ENCODE measurements at places on chromosomes 12 and 14.

GRCh38 chr14:105074601-105075053, 9.4 kb upstream of the GPR132 start:
- DNase-seq = no peak

- DNase-seq = no peak
Measured at GRCh38 chr14:89129570-89129969, 287.5 kb downstream of the FOXN3 start.

GRCh38 chr12:57896434-57897201, 44.7 kb upstream of the ATP23 start:
- DNase-seq = peak; percentile 24

DNA sequence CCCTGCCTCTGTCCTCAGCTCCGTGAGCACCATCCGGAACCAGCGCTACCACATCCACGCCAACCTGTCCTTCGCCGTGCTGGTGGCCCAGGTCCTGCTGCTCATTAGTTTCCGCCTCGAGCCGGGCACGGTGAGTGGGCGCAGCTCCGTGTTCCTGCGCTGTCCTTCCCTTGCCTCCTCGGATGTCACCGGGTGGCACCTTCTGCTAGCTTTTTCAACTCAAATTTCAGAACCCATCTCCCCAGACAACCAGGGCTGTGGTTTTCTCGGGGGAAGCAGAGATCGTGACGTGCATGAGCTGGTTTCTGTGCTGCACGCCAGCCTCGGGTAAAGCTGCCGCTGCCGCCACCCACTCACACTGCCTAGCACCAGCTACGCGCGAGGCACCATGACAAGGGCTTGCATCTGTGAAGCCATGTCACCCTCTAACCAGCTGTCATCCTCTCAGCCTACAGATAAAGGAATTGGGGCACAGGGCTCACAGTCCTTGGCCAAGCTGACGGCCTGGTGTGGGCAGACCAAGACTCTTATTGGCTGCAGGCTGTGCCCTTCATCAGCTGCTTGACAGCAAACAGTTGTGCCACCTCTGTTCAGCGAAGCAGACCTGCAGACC, 152.1 kb downstream of the ADGRD1 start:
- DNase-seq = peak; percentile 77

GRCh38 chr14:74906925-74907521, 16.0 kb downstream of the RPS6KL1 start:
- DNase-seq = no peak

- DNase-seq = no peak
Measured at GRCh38 chr12:98421316-98421715, 94.1 kb upstream of the TMPO start.

- no peak for DNase-seq
Measured at GRCh38 chr12:27651201-27651600, 45.0 kb upstream of the REP15 start.

- peak; percentile 32 for DNase-seq
Measured at GRCh38 chr12:57475271-57476161, 4.2 kb downstream of the ARHGAP9 start.

DNA sequence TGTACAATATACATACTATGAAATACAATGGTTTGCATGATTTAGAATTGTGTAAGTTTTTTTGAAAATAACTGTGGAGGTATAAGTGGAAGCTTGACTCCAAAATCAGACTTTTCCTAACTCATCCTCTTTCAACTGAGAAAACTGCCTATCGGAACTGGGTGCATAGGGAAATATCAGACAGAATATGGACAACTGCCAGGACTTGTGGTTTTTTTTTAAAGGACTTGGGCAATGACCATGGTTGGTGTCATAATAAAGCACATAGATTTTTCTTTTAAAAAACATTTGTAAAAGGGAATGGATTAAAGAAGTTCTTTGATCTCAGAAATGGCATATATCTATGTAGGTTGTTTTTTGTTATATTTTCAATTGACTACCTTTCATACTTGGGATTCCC, 53.3 kb upstream of the LRRK2 start:
- no peak for DNase-seq

DNA sequence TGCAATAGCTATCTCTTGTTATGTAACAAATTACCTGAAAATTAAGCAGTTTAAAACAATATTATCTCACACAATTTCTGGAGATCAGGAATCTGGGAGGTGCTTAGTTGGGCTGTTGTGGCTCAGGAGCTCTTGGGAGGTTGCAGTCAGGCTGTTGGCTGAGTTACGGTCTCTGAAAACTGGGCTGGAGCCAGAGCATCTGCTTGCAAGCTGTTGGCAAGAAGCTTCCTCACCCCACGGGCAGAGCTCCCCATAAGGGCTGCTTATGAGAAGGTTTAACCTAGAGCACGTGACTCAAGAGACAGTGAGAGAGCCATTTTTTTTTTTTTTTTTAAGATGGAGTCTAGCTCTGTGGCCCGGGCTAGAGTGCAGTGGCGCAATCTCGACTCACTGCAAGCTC, 346.8 kb downstream of the ATP23 start:
- no peak for DNase-seq

DNA sequence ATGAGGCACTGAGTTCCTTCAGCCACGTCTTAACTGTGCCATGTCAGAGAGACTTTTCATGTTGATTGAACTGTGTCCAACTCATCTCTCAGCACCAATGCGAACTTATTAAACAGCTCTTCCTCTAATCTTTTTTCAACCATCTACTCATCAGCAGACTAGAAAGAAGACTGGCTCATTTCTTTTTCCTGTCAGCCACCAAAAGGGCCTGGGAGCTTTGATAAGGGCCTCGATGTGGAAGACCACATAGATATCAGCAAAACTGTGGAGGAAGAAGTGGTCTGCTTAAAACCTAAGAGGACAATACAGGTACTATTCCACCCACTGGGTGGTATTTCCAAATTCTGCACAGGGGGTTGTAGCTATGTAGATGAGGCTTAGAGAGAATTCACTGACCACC, 3.6 kb upstream of the PLXNC1 start:
- DNase-seq = no peak

- no peak for DNase-seq
Measured at GRCh38 chr12:32110942-32111341, 4.3 kb downstream of the BICD1 start.

DNA sequence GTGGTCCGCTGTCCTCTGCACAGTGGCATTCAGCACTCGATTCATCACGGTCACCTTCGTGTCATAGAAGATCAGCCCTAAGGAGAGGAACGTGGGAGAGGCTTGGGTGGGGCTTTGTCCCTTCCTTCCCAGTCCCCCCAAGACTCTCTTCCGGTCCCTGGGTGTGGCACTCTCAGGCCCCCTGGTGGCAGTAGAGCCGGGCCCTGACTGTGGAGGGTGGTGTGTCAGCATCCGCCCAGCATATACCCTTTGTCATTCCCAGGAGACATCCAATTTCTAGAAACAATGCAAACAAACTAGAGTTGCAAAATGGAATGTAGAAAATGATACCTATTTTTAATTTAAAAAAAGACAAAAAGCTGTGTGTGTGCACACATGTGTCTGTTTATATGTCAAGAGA, 45.0 kb downstream of the TRAFD1 start:
- DNase-seq = peak; percentile 39

DNA sequence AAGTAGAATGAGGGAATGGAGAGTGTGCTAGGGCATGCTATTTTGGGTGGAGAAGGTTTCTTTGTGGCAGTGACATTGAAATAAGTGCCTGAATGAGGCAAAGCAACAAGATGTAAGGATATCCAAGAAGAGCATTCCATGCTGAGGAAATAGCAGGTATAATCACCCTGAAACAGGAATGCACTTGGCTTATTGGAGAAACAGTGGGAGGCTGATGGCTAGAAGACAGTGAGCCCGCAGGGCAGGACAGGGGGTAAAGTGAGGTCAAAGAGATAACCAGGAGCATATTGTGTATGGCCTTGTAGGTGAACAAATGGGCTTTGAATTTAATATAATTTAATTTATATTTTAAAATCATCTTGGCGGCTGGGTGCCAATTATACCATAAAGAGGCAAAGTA, 877.0 kb downstream of the DIO2 start:
- no peak for DNase-seq

DNA sequence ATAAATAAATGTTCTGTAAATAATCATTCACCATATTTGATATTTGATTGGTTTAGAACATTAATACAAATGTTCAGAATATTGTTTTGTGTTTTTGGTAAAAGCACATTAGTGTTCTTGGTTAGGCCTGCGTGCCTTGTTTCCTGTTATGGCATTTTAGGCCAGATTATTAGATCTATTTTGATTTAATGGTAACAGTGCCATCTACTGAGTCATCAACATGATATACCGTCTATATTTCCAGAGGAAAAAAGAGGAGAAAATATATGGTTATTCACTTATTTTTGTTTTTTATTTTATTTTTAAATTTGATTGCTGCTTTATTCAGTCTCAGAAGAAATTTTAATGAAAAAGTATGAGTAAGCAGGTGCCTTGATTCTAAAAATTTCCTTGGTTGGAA, 60.3 kb downstream of the GPHN start:
- DNase-seq = no peak

GRCh38 chr14:91835920-91836843, 31.2 kb downstream of the TC2N start:
- peak; percentile 92 for DNase-seq

DNA sequence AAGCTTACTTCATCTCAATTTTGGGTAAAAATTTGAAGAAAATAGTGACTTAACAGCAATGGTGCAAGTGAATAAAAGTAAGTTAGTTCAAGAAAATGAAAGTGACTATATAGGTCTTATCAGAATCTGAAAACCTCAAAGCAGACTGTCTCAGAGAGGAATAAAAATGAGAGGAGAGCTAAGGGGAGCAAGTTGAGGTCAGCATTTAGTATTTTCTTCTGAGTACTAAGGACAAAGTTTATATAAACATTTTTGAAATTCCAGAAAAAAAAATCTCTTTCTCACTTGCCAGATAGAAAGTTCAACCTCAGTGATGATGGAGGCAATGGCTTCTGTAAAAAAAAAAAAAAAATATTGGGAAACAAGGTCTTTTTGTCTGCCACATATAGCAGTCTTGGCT, 414.1 kb downstream of the NPAS3 start:
- no peak for DNase-seq

GRCh38 chr14:105400016-105400415, 1.7 kb downstream of the TEX22 start:
- no peak for DNase-seq

GRCh38 chr12:19694627-19695026, 255.3 kb downstream of the AEBP2 start:
- no peak for DNase-seq

GRCh38 chr12:100858656-100859055, 64.1 kb downstream of the ANO4 start:
- DNase-seq = no peak

- no peak for DNase-seq
Measured at GRCh38 chr12:7731486-7731885, 15.7 kb downstream of the CLEC4C start.

DNA sequence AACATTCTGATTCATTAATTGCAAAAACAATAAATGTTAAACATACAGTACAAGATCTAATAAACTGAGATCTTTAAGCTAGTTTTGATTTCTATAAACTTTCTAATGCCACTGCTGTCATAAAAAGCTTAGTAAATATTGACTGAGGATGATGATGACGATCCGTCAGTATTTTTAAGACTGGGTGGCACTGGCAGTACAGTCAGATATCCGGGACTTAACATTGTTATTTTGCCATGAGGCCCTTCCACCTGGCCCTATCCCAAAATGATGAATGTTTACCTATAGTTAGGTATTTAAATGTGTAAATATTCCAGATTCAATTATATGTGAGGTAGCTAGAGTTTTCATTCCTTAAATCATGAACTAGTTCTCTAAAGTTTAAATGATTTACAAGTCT, 158.5 kb downstream of the FOXA1 start:
- DNase-seq = no peak

GRCh38 chr12:87344699-87345098, 684.5 kb downstream of the C12orf50 start:
- no peak for DNase-seq

DNA sequence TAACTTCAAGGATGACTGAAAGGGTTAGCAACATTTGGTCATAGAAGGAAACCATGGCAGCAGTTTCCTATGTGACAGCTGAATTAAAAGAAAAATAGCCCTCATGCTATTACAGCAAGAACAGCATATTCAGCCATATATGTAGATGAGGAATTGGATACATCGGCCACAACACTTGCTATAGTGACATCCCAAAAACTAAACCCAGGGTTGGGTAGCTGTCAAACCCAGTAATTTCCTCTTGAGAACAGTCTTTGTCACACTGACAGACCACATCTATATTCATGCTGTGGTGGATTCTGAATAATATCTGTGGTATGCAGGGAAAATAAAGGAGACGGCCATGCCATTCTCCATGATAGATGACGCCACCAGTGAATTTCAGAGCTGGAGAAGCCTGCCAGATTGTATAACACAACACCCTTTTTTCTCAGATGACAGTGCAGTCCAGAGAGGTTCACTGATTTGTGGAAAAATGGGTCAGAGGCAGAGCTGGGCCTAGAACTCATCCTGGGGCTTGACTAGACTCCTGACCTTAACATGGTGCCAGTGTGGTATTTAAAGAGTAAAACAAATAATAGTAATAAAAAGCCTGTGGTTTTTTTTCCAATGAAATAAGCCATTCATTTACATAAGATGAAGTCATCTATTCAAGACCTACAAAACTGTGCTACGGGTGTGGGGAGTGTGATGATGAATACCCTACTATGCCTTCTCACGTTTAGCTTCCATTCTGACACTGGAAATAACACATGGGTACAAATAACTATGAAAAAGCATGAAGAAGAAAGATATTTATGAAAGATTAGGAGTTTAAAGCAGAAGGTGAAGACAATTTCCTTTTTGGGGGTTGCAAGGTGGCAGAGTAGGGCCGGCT, 32.3 kb downstream of the EFCAB11 start:
- no peak for DNase-seq

DNA sequence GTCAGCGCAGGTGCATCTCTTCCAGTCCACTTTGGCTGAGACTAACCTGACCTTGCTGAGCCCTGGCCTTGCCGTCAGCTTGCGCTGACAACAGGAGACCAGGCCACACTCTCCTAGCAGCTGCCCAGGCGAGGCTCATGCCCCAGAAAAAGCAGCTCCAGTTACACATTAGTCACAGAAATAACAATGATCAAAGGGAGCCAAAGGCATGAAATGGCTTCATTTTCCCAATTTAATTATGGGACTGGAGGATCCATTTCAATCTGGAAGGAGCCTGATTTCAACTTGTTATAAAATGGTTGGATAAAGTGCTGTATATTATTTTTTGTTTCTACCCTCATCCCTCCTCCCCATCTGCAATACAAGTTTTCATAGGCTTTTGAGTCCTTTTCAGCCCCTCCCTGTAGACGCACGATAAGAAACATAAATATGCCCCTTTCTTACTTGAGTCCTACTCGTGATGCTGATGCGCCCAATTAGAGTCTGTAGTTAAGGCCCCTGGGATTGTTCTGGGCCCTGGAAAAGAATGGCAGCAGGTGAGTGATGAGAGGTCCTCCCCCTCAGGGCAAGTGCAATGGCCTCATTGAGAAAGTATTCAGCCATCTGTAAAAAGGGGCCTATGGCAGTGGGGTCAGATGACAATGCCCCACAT, 376.0 kb downstream of the C12orf75 start:
- no peak for DNase-seq

- DNase-seq = no peak
Measured at GRCh38 chr12:25653487-25654175, 100.5 kb upstream of the LMNTD1 start.

GRCh38 chr14:101040538-101041442, 137.3 kb upstream of the RTL1 start:
- DNase-seq = no peak

GRCh38 chr12:106308611-106309010, 6.1 kb downstream of the TCP11L2 start:
- no peak for DNase-seq

- DNase-seq = no peak
Measured at GRCh38 chr14:101301011-101301410, 260.3 kb upstream of the DIO3 start.

Data from stimulated activated CD4-positive, alpha-beta T cell treated with anti-CD3 and anti-CD28 coated beads, Interleukin-15, amount 100 ng/mL, for 24 hours (primary cell).